ENCODE measurements at places on chromosomes 3 and 15.
A peak's percentile ranks its signal among the peaks of the same experiment; 100 is the strongest.

DNA sequence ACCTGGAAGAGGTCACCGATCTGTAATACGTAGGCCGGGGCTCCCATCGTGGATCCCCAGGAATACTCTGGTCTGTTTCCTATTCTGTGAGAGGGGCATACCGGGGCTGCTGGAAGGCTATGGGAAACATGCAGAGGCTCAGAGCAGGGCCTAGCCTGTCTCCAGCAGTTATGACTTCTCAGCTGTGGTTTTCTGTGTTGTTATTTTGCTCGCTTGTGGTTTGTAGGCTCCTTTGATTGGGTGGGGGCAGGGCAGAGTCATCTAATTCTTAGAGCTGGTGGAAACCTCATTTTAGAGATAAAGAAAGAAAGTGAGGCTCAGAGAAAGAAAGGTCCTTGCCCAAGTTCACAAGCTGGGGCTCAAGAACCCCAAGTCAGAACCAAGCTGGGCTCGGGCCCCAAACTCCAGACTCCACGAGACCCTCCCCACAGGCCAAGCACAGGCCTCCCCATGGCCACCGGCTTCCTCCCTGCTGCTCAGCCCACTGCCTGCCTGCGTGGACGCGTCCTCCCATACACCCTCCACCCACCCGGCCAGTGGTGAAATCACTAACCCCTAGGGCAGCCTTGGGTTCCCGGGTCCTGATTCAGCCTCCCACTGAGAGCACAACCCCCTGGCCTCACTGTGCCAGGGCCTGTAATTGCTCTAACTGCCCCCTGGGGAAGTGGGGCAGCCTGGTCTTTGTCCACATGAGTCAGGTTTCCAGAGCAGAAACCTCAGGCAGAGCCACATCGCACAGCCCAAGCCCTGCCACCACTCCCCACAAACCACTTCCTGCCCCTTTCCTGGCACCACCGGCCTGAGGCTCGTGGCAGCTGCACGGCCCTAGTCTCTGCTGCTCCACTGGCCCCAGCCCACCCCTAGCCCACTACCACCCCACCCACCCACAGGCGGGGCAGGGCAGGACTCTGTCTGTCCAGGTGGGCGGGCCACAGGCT is 270.8 kb downstream of the UACA start:
- peak; percentile 83 for DNase-seq

DNA sequence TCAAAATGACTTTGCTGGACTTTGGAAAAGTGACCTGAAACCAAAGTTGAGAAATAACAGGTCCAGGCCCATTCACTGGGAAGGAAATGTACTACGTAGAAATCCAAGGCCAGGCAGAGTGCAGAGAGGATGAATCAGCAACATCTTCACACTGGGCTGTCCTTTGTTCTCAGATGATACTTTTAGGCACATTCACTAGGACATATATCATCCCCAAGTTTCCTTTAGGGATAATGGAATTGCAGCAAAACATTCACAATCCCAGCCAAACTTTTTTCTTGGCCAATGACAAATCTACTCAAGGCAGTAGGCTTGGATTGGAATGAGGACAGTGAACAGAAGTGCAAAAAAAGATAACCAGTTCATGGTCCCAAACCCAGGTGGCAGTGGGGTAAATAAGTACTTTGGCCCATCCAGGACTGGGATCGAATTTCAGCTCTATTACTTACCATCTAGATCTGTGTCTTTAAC is 75.1 kb downstream of the CLDN11 start:
- no peak for DNase-seq

DNA sequence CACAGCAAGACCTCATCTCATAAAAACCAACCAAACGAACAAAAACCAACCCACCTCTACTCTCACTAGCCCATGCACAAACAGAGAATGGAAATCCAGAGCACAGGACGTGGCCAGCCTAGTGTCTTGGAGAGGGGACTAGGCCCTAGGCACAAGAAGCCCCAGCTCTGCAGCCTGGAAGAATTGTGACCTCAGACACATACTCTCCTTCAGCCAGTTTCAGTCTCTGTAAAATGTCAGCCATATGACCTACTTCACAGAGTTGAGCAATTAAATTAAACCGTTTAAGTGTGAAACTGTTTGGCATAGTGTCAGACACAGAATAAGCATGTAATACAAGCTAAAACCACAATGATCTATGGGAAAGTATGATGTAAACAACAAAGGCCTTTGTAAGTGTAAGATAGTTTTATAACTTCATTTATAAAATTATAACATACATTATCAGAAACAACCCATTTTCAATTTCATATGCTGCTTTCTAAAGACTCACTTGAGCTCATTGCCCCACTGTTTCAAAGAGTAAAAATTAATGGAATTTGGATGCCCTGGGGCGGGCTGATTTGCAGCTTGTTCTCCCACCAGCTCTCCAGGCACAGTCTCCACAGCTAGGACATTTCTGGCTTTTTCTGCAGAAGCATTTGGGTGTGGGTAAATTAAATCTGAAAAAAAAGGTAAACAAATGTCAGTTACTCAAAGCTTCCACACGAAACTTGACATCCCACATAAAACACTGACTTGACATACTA is 32.9 kb downstream of the TBC1D2B start:
- no peak for DNase-seq

- DNase-seq: peak; percentile 29
These were observed 45.8 kb upstream of the TRA2B start for GRCh38 chr3:185983495-185984141.

DNA sequence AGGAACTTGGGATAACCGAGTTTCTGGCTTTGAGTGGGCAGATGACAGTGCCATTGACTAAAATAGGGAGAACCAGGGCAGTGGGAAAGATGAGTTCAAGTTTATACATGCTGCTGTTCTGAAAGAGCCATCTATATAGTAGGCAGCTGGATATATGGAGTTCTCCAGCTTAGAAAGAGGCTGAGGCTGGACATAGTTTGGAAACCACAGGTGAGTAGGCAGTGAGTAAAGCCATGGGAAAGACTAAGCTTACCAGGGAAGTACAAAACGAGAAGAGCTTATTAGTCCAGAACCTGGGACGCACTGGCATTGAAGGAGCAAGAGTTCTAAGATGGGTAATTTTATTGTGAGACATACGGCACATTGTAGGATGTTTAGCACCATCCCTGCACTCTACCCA is 54.2 kb downstream of the MSL2 start:
- DNase-seq: no peak

GRCh38 chr3:60430205-60430604 is 821.0 kb downstream of the FHIT start:
- DNase-seq: no peak

DNA sequence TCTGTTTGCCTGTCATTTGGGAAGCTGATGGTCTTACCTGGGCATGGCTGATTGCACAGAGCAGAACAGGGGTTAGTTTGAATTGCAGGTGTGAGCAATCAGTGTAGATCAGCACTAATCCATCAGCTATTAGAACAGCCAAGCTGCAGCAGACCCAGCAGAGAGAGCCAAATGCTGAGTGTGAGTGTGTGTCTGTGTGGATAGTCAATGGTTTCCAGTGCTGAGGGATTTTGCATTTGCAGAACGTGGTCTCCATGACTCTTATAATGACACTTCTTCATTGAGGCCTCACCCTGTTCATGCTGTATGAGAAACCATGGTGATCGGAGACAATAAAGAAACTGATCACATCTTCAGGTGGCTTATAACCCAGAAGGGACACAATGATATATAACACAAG is 312.1 kb downstream of the SOX2 start:
- no peak for DNase-seq

DNA sequence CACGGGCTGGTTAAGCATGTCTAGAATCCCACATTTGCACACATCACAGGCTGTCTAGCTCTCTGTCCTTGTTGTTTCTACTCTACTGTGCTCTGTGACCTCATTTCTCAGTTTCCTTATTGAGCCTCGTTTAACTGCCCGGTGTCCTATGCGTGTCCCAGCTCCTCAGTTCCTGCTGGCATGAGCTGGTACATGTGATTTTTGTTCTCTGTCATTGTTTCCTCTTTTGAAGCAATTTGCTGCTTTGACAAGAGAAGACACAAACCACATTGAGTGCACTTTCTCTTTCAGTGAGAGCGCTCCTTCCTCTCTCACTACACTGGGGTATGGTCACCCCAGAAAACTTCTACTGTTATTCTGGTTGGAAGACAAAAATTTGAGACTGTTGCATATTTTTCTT is 563.5 kb downstream of the PDCD6IP start:
- DNase-seq: no peak

GRCh38 chr3:17494117-17494809 is 248.2 kb downstream of the TBC1D5 start:
- no peak for DNase-seq

- no peak for DNase-seq
These were observed 314.0 kb downstream of the KBTBD8 start for GRCh38 chr3:67312155-67312554.

- DNase-seq: no peak
These were observed 317.8 kb upstream of the C2CD4B start for GRCh38 chr15:62482785-62483429.

DNA sequence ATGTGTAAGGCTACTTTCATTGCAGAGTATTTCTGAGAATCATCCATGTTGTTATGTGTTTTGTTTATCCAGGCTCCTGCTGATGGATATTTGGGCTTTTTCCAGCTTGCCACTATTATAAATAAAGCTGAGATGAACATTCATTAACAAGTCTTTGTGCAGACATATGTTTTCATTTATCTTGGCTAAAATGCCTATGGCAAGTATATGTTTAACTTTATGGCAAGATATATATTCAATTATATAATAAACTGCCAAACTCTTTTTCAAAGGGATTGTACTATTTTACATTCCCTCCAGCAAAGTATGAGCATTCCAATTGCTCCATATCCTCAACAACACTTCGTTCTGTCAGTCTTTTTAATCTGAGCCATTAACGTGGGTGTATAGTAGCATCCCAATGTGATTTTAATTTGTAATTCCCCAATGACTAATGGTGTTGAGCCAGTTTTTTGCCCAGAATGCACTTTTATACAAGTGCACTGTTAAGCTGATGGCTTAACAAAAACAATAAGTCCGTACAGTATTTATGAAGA is 452.4 kb downstream of the SHQ1 start:
- no peak for DNase-seq

GRCh38 chr3:135041601-135042000 is 246.5 kb downstream of the EPHB1 start:
- DNase-seq: no peak

DNA sequence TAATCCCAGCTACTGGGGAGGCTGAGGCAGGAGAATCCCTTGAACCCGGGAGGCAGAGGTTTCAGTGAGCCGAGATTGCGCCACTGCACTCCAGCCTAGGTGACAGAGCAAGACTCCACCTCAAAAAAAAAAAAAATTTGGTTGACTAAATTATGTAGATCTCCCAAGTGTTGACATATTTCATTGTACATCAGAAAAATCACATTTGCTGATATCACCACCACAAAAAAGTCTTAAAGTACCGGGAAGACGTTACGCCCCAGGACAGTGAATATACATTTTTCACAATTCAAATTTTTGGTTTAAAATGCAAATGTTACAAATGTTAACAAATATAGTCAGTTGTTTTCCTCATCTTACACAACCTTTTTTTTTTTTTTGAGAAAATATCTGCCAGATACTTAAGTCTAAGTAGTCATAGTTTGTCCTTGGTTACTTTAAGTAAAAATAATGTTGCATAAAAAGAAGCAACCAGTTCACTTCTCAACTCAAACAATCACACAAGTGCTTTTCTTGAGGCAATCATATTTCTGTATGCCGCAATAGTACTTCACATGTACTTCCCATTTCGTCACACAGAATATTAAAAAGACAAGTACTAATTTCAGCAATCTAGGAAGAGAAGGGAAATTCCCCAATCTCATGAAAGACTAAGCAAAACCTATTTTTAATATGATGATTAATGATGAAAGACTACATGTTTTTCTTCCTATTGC is 41.0 kb upstream of the TCF12 start:
- no peak for DNase-seq

GRCh38 chr15:78345396-78346125 is 5.4 kb downstream of the CRABP1 start:
- DNase-seq: no peak

- DNase-seq: no peak
These were observed 1.2 kb downstream of the GNAI2 start for GRCh38 chr3:50237133-50237651.

DNA sequence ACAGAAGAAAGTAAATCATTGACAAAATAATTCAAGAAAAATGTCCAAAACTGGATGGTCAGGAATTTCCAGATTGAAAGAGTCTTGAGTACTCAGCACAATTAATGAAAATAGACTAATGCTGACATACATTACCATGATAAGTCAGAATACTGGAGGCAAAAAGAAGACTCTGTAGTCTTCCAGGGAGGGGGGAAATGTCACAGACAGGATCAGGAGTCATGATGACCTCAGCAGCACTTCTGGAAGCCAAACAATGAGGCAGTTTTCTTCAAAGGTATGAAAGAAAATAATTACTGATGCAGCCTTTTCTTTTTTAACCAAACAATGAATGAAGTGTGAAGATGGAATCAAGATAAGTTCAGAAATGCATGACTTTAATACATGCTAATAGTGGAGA is 30.1 kb upstream of the SLC22A13 start:
- no peak for DNase-seq

- no peak for DNase-seq
These were observed 513 bp downstream of the CLASP2 start for GRCh38 chr3:33717616-33717865.

DNA sequence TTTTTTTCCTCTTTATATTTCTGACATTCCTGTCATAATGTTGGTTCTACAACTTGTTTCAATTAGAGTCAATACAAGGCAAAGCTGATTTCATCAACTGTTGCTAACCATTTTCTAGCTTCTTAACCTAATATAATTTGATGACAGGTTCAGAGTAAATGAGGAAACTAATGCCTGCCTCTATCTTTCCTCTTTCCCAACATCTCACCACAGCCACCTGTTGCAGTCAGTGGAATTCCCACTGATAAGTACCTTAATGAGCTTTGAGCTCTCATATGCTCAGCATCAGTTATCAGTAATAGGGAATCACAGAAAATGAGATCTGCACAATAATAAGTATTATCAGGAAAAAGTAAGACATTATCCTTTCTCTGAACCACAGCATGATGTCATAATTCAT is 241.9 kb downstream of the MEIS2 start:
- no peak for DNase-seq

GRCh38 chr3:11768604-11769003 is 78.1 kb downstream of the TAMM41 start:
- DNase-seq: no peak

GRCh38 chr3:95939235-95939809 is 875.1 kb upstream of the EPHA6 start:
- DNase-seq: no peak

- DNase-seq: no peak
These were observed 65.8 kb downstream of the DTWD1 start for GRCh38 chr15:49686599-49686998.

GRCh38 chr3:131708241-131708640 is 205.5 kb upstream of the MRPL3 start:
- DNase-seq: no peak

GRCh38 chr15:80527406-80527805 is 123.2 kb downstream of the ARNT2 start:
- no peak for DNase-seq

GRCh38 chr15:87645723-87646122 is 610.8 kb downstream of the NTRK3 start:
- no peak for DNase-seq

DNA sequence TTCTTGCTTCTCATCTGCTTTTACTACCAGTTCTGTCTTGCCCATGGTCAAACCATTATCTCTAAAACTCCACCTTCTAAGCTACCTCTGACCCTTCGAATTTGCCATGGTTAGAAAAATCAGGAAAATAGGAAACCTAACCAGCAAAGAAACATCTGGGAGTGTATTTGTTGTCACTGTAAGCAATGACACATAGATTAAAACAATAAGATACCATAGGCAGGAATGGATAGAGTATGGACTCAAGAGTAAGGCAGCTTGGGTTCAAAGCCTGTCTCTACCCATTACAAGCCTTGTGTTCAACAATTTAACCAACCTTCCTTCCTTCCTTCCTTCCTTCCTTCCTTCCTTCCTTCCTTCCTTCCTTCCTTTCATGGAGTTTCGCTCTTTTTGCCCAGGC is 34.9 kb downstream of the CRTC3 start:
- no peak for DNase-seq

Data from stimulated activated CD4-positive, alpha-beta T cell treated with anti-CD3 and anti-CD28 coated beads, Interleukin-1b, Interleukin-23, amount 100 ng/mL, for 24 hours (primary cell).